ENCODE measurements at places on chromosomes 1 and 21.
A peak's percentile ranks its signal among the peaks of the same experiment; 100 is the strongest.

- no peak overlapping the region for H3K27ac ChIP-seq
- no peak overlapping the region for H3K4me3 ChIP-seq
- no peaks in the 10 kb centered on the region for H3K4me1 ChIP-seq
Measured at GRCh38 chr1:76562292-76562691, 305.0 kb upstream of the ST6GALNAC5 start.

DNA sequence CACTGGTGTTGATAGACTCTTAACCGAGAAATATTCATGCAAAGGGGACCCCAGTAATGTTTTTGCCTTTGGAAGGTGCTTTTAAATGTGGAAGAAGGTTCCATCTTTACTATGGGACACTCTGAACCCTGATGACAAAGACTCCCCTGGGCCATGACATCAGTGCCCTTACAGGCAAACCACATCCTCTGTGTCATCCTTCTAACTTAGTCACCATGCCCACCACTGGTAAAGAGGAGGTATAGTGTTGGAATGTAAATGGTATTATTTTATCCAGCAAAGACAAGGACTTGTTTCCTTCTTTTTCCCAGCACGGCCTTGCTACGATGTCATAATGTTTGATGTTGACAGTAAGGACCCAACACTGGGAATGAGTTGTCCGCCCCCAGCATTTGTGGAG is 12.6 kb downstream of the METTL13 start:
- peaks cover 59% of the 10 kb centered on the region for H3K36me3 ChIP-seq
- no peak overlapping the region for H3K4me3 ChIP-seq
- no peak for DNase-seq
- H3K27me3 ChIP-seq = no peaks in the 10 kb centered on the region
- peaks cover 17% of the 10 kb centered on the region for H3K4me1 ChIP-seq
- H3K27ac ChIP-seq = no peak overlapping the region

GRCh38 chr1:100076319-100076718 is 56.4 kb downstream of the SASS6 start:
- no peak overlapping the region for H3K4me3 ChIP-seq
- H3K27me3 ChIP-seq = no peaks in the 10 kb centered on the region
- peaks cover 4% of the 10 kb centered on the region for H3K4me1 ChIP-seq
- peaks cover 41% of the 10 kb centered on the region for H3K36me3 ChIP-seq
- DNase-seq = no peak

GRCh38 chr1:26285366-26286063 is 5.6 kb downstream of the SH3BGRL3 start:
- H3K27me3 ChIP-seq = no peaks in the 10 kb centered on the region
- H3K4me3 ChIP-seq = no peak overlapping the region
- no peaks in the 10 kb centered on the region for H3K36me3 ChIP-seq

GRCh38 chr1:53686091-53686964 is 52.6 kb downstream of the GLIS1 start:
- DNase-seq = no peak
- no peak overlapping the region for H3K4me3 ChIP-seq
- no peak overlapping the region for H3K27ac ChIP-seq
- no peaks in the 10 kb centered on the region for H3K4me1 ChIP-seq
- H3K36me3 ChIP-seq = no peaks in the 10 kb centered on the region

DNA sequence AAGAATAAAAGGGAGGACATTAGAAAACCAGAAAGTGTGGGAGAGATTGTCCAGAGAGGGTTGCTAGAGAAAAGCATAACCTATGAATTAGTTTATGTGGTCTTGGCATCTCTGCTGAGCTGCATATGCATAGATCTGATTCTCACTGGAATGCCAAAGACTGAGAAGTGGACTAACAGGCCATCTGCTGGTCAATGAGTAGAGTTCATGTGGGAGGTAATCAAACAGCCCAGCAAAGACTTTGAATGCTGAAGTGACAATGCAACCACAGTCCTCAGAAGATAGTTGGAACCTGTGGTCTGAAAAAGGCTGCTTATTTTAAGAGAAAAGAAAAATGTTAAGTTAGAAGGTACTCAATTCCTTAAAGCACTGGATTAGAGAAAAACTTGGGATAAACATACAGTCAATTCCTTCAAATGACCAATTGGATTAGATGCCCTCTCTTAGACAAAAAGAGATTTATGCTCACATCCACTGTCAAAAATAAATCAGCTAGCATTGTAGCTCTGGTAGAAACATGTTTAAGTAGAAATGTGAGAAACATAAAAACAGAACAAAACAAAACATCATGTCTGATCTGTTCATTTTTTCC is 382.8 kb downstream of the AMY1C start:
- H3K4me3 ChIP-seq = no peak overlapping the region
- H3K27me3 ChIP-seq = no peaks in the 10 kb centered on the region
- DNase-seq = peak; percentile 2

- no peaks in the 10 kb centered on the region for H3K36me3 ChIP-seq
- H3K27ac ChIP-seq = no peak overlapping the region
- H3K4me1 ChIP-seq = peaks cover 3% of the 10 kb centered on the region
- no peak overlapping the region for H3K4me3 ChIP-seq
Measured at GRCh38 chr1:235240960-235241359, 79.9 kb upstream of the RBM34 start.

GRCh38 chr1:226629896-226630550 is 81.5 kb downstream of the STUM start:
- no peaks in the 10 kb centered on the region for H3K36me3 ChIP-seq
- no peaks in the 10 kb centered on the region for H3K4me1 ChIP-seq
- H3K27ac ChIP-seq = no peak overlapping the region
- H3K4me3 ChIP-seq = no peak overlapping the region

GRCh38 chr1:187092104-187092503 is 263.4 kb downstream of the PLA2G4A start:
- no peaks in the 10 kb centered on the region for H3K4me1 ChIP-seq
- H3K36me3 ChIP-seq = no peaks in the 10 kb centered on the region
- no peak for DNase-seq

GRCh38 chr1:58317694-58318093 is 228.8 kb downstream of the OMA1 start:
- DNase-seq = no peak
- no peaks in the 10 kb centered on the region for H3K27me3 ChIP-seq
- no peaks in the 10 kb centered on the region for H3K36me3 ChIP-seq
- H3K27ac ChIP-seq = no peak overlapping the region
- no peak overlapping the region for H3K4me3 ChIP-seq

- peak overlapping the region; percentile 74 for H3K4me3 ChIP-seq
- peak; percentile 59 for DNase-seq
- no peaks in the 10 kb centered on the region for H3K36me3 ChIP-seq
- peaks cover 36% of the 10 kb centered on the region for H3K4me1 ChIP-seq
- peak overlapping the region; percentile 85 for H3K27ac ChIP-seq
- H3K27me3 ChIP-seq = no peaks in the 10 kb centered on the region
Measured at GRCh38 chr1:35883635-35884101, 659 bp downstream of the AGO1 start.

DNA sequence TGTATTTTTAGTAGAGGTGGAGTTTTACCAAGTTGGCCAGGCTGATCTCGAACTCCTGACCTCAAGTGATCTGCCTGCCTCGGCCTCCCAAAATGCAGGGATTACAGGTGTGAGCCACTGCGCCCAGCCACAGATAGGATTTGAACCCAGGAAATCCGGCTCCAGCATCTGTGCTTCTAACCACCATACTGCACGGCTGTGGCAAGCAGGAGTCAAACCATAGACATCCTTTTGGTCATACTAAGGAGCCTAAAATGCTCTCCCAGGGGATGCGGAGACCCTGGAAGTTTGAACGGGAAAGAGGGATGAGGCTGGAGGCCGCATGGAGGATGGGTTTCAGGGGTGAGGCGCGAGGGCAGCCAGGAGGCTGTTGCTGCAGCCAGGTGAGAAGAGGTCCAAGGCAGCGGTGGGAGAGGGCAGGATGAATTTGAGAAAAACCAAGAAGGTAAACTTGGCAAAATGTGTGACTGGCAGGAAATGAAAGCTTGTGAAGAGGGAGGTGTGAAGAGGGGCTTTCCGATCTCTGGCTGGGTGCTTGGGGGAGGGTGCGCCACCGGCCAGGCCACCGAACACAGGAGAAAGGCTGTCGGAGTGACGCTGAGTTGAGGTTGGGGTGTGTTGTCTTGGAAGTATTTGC is 24.0 kb upstream of the CDK18 start:
- H3K27me3 ChIP-seq = no peaks in the 10 kb centered on the region

DNA sequence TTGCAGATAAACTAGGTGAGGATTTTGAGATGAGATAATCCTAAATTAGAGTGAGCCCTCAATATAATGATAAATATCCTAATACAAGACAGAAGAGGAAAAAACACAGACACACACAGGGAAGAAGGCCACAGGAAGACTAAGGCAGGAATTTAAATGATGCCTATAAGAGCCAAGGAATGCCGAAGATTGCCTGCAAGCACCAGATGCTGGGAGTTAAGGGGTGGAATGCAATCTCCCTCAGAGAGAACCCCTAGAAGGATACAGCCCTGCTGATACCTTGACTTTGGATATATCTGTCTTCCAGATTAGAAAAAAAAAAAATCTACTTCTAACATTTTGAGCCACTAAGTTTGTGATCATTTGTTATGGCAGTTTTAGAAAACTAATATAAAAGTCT is 299.7 kb upstream of the PRMT6 start:
- no peak overlapping the region for H3K27ac ChIP-seq
- DNase-seq = no peak
- no peaks in the 10 kb centered on the region for H3K36me3 ChIP-seq
- no peak overlapping the region for H3K4me3 ChIP-seq
- no peaks in the 10 kb centered on the region for H3K27me3 ChIP-seq

DNA sequence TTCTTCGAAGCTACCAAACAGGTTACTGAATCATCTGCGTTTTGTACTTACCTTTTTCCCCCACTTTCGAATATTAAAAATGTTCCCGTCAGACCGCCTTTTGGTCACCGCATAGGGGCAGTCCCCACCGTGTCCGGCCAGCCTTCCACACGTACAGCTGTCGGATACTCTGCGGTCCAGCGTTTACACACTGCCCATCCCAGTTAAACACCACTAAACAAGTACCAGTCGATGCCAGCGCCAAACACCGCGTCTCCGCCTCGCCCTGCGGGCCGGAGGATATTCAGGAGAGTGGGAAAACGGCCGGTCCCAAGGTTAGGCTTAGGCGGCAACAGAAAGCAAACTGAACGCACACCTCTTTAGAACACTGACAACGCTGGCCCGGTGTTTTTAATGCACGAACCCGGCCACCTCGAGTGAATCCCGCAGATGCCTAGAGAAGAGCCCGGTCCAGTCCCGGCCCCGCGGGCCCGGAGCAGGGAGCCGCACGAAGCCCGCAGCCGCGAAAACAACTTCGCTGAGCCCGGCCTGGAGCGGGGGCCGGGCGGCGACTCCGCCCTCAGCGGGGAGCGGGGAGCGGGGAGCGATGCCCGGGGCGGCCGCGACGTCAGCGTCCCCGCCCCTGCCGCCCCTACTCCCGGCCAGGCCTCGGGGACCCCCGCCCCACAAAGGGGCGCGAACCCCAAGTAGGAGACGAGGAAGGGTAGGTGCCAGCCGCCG is 730 bp upstream of the PHF13 start:
- H3K27ac ChIP-seq = peak overlapping the region; percentile 99
- H3K27me3 ChIP-seq = no peaks in the 10 kb centered on the region
- H3K4me1 ChIP-seq = peaks cover 23% of the 10 kb centered on the region
- H3K4me3 ChIP-seq = peak overlapping the region; percentile 86
- no peaks in the 10 kb centered on the region for H3K36me3 ChIP-seq

GRCh38 chr1:161986328-161986727 is 37.3 kb downstream of the OLFML2B start:
- H3K4me1 ChIP-seq = no peaks in the 10 kb centered on the region
- no peaks in the 10 kb centered on the region for H3K27me3 ChIP-seq
- H3K36me3 ChIP-seq = no peaks in the 10 kb centered on the region

DNA sequence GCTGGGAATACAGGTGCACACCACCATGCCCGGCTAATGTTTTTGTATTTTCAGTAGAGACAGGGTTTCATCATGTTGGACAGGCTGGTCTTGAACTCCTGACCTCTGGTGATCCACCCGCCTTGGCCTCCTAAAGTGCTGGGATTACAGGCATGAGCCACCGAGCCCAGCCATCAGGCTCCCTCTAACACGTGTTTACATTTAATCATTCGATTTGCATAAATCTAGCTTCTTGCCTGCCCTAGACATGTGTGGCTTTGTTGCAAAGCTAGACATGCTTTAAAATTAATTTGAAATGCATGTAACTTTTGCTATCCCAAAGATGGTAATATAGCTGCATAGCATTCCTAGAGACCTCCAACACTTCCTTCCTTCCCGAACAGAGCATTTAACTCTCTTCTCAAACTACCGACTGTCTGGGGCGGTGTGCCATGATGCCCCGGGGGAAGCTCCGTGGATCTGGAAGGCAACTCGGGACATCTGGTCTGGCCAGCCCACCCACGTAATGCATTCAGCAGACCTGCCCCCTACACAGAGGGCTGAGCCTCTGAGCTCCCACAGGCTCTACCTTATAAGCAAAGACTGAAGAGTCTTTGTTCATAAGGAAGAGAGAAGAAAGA is 34.6 kb upstream of the NID1 start:
- peaks cover 3% of the 10 kb centered on the region for H3K27me3 ChIP-seq
- H3K36me3 ChIP-seq = no peaks in the 10 kb centered on the region
- no peak overlapping the region for H3K27ac ChIP-seq
- DNase-seq = no peak
- no peak overlapping the region for H3K4me3 ChIP-seq
- H3K4me1 ChIP-seq = no peaks in the 10 kb centered on the region

DNA sequence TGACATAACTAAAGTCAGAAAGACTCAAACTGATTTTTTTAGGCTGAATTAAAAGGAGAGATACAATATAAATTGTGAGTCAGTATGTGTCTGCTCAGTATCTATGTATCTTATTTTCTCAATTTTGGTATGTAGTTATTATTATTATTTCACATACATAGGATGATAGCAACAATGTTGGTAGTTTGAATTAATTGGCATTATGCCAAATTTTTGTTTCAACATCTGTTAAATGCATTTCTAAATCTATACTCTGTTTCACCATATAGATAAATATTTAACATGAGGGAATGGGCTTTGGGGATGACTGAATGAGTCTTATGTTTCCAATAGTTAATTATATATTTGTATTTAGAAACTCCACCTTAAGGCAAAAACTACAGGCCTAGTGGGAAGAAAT is 12.6 kb upstream of the HMCN1 start:
- no peaks in the 10 kb centered on the region for H3K27me3 ChIP-seq
- H3K27ac ChIP-seq = no peak overlapping the region
- DNase-seq = no peak
- no peaks in the 10 kb centered on the region for H3K4me1 ChIP-seq
- no peak overlapping the region for H3K4me3 ChIP-seq

DNA sequence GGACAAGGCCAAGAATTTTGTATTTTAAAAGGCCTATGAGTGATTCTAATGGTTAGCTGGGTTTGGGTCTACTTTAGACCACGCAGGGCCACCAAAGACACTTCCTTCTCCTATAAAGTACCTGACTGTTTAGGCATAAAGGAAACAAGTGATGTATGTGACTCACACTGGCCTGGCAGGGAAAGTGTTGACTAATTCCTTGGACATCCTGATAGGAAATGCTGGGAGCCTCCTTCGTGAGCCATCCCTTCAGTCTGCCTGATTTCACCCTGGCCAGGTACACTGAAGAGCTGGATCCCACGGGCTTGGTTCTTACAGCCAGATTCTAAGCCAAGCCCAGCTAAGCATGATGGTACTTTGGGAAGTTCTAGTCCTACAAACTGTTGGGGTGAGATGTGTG is 100.5 kb upstream of the HMGB4 start:
- H3K36me3 ChIP-seq = no peaks in the 10 kb centered on the region
- no peak overlapping the region for H3K27ac ChIP-seq
- no peaks in the 10 kb centered on the region for H3K27me3 ChIP-seq
- no peaks in the 10 kb centered on the region for H3K4me1 ChIP-seq

GRCh38 chr1:56257726-56258125 is 321.6 kb downstream of the PLPP3 start:
- no peak for DNase-seq
- peaks cover 17% of the 10 kb centered on the region for H3K4me1 ChIP-seq
- no peak overlapping the region for H3K4me3 ChIP-seq
- no peaks in the 10 kb centered on the region for H3K36me3 ChIP-seq
- no peak overlapping the region for H3K27ac ChIP-seq

Data from adrenal gland (tissue), 19 donors.